GM20000 (cell line): ENCODE measurements at places on chromosomes 7 and 10.

GRCh38 chr7:30975256-30975899 is 11.6 kb downstream of the GHRHR start:
- no peak for DNase-seq

GRCh38 chr7:29102558-29103151 is 43.7 kb downstream of the CPVL start:
- DNase-seq, result peak; percentile 26

DNA sequence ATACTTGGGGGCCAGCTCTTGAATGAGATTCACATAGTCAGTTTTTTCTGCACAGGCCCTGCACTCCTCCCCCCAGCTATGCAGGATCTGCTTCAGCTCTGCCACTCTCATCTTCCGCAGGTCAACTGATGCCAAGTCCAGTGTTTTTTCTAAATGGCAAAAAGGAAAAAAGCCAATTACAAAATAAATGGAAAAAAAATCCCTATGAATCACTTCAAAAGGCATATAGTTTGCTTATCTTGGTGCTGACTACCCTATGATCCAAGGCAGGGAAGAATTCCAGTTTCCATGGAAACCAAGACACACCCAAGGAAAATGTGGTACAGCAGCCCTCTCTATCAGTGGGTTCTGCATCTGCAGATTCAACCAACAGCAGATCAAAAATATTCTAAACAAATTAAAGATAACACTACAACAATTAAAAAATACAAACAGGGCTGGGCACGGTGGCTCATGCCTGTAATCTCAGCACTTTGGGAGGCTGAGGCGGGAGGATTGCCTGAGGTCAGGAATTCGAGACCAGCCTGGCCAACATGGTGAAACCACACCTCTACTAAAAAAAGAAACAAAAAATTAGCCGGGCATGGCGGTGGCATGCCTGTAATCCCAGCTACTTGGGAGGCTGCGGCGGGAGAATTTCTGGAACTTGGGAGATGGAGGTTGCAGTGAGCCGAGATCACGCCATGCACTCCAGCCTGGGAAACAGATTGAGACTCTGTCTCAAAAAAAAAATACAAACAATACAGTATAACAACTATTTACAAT is 17.6 kb downstream of the CDNF start:
- no peak for DNase-seq

GRCh38 chr10:64996886-64997285 is 1475.7 kb downstream of the REEP3 start:
- DNase-seq, result no peak

DNA sequence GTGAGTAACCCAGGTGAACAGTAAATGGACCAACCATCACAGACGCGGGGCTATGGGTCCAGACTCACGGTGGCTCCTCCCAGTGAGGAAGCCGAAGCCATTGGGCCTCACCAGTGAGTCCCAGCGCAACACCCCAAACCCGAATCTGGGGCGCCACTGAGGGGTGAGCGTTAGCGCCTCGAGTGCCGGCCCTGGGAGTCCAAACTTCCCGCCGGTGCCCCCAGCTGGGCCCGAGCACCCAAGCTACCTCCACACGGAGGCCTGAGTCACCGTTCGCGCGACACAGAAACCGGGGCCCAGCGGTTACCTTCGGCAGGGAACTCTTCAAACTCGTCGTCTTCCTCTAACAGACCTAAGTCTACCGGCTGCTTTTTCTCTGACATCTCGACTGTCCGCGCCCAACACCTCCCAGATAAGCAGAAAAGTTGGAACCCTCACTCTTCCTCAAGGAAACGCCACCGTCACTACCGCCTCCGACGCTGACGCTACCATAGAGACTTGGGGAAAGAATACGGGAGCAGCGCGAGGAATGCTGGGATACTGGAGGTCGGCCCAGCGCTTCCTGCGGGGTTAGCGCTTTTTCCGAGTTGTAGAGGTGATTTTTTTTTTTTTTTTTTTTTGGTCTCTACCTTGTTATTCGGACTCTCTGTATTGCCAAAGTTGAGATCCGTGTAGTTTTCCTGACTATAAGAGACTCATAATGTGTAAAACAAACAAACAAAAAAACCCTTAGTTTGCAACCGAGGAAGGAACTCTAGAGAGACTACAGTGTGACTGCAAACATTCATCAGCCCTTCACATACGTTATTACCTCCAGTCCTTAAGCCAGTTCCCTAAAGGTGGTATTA is at the start of gene SEM1:
Gene SEM1, minus strand, starts transcription at position 466 of the 848 bp plus-strand sequence. Its CDS starts 83 bp downstream, at position 383.
- peak; percentile 72 for DNase-seq

DNA sequence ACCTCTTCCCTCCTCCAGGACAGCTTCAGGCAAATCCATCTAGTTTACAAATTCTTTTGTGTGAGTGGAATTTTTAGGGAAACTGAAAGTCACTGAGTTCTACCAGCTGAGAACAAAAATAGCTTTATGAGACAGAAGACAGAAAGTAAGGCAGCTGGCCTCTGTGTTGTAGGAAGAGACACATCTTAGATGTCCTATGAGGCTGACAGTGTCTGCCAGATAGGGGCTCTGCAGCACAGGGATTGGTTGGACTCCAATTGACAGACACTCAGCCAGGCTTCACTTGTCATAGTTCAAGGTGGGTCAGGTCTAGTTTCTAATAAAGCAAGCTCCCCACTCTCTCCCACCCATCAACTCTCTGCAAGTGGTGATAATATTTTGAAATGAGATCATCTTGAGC is 574.9 kb downstream of the CCSER2 start:
- no peak for DNase-seq

DNA sequence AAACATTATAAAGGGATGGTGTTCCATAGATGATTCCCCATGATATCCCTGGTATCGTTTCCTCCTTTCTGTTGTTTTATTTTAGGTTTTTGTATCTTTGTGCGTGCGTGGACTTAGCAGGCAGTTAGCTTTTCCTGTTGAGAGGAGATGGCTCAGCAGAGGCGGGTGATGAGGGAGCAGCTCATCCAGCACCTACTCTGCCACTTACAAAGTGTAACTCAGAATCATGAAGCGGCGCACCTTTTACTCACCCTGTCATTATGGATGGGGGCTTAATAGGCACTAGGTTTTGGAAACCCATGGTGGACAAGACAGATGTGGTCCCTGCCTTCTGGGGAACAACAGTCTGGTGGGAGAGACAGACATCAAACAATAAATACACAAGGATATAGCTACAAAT is 17.1 kb downstream of the FAM241B start:
- no peak for DNase-seq

GRCh38 chr10:79444199-79445119 is 965 bp downstream of the ZCCHC24 start:
- peak; percentile 68 for DNase-seq

DNA sequence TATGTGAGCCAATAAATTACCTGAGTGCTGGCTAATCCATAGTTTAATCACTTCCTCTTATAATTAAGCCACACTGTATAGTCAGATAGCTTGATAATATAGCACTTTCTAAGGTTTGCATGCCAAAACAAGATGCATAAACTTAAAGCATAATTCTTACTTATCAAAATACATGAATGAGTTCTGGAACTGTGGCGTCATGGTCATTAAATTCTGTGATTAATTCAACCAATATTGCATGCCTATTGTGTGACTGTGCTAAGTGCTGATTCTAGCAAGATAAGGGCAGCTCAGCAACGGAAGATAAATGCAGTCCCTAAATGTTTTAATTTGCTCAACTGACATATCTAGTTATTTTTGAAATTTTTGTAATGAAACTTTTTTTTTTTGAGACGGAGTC is 29.7 kb downstream of the HOXA1 start:
- no peak for DNase-seq

- no peak for DNase-seq
Observed at GRCh38 chr10:130418731-130419130, 282.5 kb downstream of the GLRX3 start.

- no peak for DNase-seq
Observed at GRCh38 chr10:93719901-93720300, 17.5 kb upstream of the FRA10AC1 start.

DNA sequence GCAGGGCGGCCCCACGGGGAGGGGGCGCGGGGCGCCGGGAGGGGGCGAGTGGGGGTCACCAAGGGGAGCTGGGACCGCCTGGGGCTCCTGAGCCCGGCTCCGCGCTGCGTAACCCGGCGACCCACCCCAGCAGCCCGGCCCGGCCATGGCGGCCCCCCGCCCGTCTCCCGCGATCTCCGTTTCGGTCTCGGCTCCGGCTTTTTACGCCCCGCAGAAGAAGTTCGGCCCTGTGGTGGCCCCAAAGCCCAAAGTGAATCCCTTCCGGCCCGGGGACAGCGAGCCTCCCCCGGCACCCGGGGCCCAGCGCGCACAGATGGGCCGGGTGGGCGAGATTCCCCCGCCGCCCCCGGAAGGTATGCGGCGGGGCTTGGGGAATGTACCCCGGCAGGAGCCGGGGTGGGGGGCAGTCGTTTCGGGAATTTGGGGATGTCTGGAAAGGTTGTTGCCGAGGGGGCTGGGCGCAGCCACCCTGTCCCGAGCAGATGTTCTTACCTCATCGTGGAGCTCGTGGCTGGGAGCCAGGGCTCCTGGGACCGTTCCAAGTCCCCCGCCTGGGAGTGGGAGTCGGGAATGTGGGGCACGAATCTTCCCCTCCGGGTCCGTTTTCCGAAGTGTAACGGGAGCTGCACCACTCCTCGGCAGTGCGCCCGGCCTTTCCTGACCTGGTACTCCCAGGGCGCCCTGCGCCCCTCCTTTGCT is 431 bp downstream of the ZYX start:
- no peak for DNase-seq
